Neural crest cell (in vitro differentiated cells): ENCODE measurements at places on chromosomes 6 and 20.

DNA sequence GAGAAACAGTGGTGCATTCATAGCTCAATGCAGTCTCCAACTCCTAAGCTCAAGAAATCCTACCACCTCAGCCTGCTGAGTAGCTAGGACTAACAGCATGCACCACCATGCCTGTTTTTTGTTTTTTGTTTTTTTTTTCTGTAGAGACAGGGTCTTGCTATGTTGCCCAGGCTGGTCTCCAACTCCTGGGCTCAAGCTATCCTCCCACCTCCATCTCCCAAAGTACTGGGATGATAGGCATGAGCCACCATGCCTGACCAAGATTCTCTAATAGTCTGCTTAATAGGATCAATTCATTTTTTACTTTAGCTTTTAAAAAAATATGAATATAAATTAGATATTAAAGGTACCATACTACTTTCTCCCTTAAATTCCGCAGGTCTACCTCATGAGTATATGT is 152.3 kb upstream of the BEND3 start:
- DNase-seq = no peak

DNA sequence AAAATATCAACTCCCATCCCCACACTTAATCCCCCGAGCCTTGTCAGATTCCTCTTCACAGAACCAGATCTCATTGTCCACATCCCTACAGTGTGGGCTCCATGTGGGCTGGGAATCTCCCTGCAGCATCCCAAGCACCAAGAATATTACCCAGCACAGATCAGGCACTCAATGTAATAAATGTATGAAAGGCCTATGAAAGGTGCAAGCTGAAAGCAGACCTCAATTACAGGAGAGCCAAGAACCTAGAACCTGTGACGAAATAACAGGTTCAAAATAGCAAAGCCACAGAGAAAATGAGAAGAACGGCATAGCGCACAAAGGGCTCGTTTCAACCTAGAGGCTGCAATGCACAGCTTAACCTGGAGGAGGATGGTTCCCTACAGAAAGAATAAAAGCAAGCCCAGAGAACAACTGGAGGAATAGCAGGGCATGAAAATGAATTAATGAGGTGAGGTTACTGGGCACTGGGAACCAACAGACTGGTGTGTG is 3.1 kb downstream of the SLC23A2 start:
- no peak for DNase-seq

- DNase-seq = no peak
Measured at GRCh38 chr20:46002008-46002407, 6.7 kb upstream of the MMP9 start.

GRCh38 chr6:141704151-141704550 is 428.6 kb upstream of the GJE1 start:
- no peak for DNase-seq

- DNase-seq = no peak
Measured at GRCh38 chr6:50097966-50098640, 48.4 kb upstream of the DEFB112 start.

DNA sequence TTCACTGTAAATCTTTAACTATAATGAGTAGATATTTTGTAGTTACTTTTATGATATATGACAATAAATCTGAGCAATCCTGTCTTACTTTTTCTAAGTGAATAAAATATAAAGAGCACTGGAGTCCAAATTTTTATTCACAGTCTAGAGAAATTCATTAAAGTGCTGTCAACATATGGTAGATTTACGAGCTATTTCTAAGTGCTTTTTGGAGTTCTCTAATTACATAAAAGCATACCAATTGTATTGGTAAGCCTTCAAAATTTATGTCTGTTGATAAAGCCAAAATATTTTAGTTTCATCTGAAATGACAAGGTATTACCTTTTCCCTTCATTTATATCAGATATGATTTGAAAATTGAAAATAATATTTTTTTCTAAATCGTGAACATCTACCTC is 75.4 kb downstream of the MAN1A1 start:
- no peak for DNase-seq

DNA sequence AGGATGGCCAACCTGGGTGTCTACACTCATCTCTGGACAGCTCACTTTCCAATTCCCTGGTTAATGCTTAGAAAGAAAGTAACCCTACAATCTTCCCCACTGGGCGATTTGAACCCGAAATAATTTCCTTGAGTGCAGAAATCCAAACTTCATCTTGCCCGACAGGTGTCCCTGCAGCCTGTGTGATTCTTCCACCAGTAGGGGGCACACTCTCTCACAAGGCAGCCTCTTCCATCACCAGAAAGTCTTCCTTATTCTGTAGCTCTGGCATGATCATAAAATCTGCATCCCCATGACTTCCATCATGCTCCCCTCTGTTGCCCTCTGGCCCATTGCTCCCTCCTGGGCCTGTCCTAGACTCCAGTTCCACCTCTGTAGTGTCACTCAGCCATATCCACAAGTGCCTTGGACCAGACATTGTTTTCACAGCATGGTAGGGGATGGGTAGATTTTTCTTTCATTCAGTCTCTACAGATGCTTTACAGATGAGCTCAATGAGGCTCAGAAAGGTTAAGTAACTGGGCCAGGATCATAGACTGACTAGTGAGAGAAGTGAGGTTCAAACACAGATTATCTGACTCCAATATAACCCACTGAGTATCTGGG is 170.4 kb upstream of the SPTLC3 start:
- no peak for DNase-seq

DNA sequence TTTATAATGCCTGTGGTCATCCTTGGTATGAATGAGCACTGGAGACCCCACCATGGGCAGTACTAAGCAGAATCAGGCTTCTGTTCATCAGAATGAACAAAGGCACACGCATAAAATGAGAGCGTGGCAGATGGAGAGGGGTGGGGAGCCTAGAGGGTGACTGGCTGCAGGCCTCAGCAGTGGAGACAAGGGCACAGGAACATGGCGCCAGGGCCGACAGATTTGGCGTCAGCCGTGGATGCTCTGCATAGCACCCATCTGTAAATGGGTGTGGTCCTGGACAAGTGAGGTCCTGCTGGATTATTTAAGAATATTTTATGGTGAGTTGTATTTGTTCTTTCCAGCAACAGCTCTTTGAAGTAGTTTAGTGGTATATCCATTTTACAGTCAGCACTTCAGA is 33.1 kb downstream of the E2F3 start:
- DNase-seq = no peak

DNA sequence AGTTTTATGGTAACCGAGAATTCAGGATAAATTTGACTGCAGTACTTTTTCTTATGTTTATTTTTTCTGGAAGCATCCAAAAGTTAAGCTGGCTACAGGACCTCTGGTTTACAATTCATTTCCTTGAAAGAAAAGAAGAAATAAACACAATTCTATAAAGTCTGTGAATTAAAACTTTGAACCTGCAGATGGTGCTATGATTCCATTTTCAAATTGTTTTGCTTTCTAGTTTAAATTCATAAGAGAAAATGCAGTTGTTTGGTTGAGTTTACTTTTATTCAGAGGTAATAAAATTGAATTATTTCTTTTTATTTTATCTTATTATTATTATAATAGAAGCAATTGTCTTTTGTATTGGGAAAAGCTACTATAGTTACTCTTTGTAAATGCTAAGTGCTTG is 1.8 kb upstream of the VIP start:
- DNase-seq = no peak

DNA sequence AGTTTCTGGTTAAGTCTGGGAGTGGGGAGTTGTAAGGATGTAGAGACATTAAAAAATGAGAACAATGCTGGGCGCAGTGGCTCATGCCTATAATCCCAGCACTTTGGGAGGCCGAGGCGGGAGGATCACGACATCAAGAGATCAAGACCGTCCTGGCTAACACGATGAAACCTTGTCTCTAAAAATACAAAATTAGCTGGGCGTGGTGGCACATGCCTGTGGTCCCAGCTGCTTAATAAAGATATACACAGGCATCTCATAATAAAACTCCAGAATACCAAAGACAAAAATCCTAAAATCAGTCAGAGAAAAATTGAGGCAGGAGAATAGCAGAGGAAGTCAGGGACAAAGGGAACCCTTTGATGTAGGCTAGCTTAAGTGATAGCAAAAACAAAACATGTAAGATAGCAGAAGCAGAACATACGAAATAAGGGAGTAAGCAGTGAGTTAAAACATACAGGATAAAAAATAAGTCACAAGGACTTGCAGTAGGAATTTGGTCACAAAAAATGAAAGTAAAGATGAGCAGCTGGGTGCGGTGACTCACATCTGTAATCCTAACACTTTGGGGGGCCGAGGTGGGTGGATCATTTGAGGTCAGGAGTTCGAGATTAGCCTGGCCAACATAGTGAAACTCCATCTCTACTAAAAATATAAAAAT is 23.6 kb downstream of the DDX43 start:
- DNase-seq = no peak

- no peak for DNase-seq
Measured at GRCh38 chr20:25044660-25045342, 13.1 kb downstream of the ACSS1 start.

- DNase-seq = no peak
Measured at GRCh38 chr20:40536808-40537207, 152.2 kb downstream of the MAFB start.

DNA sequence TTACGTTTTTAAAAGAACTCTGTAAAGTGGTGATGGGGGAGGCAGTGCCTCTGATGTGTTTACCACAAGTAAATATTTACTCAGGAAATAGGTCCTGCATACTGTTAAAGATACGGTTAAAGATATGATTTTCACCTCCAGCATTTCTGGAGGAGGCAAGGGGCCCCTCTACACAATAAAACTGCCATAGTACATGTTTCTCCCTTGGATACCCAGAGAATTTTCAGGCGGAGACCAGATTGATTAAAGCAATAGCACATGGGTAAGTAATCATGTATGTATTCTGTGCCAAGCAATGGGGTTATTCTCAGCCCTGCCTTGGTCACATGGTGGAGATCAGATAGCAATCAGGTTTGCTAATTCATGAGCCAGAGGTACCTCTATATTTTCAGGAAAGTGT is 9.6 kb downstream of the RIPOR2 start:
- DNase-seq = no peak

DNA sequence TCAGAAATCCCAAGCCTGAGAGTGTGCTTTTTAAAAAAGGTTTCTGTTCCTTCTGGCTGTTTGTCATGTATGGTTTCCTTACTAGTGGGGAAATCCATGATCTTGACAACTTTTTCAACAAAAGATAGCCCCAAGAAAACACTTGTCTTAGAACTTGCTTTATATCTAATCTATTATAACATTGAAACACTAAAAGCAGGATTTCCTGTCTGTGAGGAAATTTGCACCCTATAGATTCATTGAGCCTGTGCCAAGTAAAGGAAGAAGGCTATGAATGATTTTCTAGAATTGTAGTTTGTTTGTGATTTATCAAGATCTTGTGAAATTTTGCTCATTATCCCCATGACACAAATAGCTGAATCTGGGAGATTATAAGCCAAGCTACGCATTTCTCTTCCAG is 238.6 kb upstream of the RIN2 start:
- DNase-seq = no peak

DNA sequence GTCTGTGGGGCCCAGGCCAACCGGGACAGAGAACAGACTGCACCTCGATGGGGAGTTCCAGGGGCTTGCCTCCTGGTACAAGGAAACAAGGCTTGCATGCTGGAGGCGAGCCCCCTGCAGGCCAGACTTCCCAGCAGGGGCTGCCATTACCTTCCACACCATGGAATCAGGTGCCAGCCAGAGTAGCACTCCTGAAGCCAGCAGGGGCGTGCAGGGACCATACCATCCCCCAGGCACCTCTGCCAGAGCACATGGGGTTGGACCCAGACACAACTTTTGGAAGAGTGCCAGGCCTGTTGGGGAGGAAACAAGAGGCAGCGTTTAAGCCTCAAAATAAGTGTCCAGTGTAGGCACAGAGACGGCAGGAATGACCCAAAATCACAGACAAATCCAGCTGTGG is 6.5 kb downstream of the DDO start:
- no peak for DNase-seq

DNA sequence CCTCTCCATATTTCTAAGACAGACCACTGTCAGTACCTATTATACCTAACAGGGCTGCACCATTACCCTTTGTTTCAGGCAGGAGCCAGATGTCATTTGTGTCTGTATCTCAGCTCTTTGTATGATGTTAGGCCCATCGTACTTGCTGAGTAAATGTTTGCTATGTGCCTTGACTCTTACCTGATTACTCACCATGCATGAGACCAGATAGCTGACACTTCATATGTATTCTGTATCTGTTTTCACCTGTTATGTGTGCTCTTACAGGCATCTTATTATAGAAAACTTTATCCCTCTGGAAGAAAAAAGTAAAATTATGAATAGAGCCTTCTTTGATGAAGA is 31.7 kb upstream of the ASXL1 start:
- no peak for DNase-seq

GRCh38 chr6:94272327-94272726 is 853.0 kb upstream of the EPHA7 start:
- DNase-seq = no peak

- DNase-seq = no peak
Measured at GRCh38 chr6:108650781-108651180, 90.1 kb downstream of the FOXO3 start.

DNA sequence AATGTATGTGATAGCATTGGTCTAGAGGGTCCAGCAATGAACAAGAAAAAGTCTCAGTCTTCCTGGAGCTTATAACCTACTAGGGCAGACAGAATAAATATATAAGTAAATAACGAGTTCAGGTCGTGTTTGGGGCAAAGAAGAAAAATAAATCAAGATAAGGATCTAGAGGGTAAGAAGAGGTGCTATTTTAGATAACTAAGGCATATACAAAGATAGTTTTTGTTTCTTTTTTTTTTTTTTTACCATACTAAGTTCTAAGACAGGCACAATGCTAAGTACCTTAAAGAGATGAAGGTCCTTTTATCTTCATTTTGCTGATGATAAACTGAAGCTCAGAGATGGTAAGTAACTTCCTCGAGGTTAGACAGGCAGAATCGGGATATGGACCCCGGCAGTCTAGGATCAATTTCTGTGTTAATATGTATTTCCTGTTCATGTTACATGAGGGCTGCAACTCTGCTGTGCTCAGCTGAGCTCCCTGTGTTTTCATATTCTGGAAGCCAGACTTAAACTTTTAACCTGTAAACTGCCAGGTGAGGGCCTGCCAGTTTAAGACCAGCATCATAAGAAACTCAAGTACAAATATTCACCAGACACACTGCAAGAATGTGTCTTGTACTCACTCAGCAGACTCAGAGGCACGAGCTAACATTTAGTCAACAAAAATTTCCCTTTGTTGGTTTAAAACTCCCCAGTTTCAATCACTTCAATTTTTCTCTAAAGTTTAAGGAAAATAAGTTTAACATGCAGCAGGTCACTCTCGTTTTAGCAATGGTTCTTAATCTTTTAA is 23.3 kb downstream of the SESN1 start:
- DNase-seq = no peak

DNA sequence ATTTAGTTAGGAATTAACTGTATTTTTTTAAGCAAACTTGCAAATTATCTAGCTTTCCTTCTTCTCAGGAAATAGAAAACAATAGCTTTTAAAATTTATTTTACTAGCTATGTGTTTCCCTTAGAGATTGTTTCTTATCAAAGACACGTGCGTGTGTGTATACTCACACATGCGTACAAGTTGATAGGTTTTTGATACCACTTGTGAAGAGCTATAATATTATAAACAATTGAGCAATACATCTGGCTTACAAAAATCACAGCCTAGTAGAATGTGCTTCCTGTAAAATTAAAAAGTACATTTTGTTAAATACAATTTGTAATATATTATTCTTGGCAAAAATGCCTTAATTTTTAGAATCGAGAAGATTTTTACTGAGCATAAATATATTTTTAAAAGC is 33.9 kb downstream of the COL12A1 start:
- DNase-seq = no peak
